T-helper 17 cell (primary cell): ENCODE measurements at places on chromosomes 6 and 20.

DNA sequence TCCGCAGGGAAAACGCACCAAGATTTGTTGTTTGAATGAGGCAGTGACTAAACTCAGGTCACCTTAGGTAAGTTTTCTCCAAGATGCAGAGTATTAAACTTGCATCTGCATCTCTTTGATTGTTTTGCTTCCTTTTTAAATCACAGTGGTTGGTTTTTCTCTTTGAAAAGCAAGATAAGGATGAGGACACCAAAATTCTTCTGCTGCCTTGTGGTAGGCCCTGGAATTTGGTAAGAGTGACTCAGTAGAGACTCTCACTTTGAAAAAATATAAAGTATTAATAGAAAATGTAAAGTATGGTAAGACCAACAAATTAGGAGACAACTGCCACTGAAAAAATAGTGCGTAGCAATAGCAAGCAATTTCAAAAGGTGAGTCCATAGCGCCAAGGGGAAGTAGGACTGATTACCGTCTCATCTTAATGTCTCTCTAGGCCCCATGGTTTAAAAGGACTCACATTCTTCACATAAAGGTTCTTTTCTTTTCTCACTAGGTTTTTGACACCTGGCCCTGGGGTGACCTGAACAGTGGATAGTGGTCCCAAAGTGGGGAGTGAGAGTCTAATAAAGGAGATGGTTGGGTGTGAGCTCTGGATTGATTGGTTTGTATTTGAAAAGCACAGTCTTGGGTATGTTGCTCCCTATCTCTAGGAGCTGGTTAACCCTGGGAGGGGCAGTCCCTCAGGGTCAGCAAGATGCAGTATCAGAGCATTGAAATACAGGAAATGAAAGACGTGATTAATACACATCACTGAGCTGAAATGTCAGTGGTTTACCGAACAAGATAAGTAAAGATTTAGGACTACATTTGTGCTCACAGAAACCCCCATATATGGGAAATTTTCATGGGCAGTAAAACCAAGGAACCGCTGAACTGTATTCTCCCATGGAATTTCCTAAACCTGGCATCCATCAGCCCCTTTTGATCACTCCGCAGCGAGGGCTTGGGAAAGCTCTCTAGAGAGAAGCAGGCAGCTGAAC is 221.2 kb downstream of the SLC24A3 start:
- H3K4me3 ChIP-seq: no peak overlapping the region
- no peaks in the 10 kb centered on the region for H3K4me1 ChIP-seq
- H3K36me3 ChIP-seq: no peaks in the 10 kb centered on the region
- no peaks in the 10 kb centered on the region for H3K27me3 ChIP-seq

DNA sequence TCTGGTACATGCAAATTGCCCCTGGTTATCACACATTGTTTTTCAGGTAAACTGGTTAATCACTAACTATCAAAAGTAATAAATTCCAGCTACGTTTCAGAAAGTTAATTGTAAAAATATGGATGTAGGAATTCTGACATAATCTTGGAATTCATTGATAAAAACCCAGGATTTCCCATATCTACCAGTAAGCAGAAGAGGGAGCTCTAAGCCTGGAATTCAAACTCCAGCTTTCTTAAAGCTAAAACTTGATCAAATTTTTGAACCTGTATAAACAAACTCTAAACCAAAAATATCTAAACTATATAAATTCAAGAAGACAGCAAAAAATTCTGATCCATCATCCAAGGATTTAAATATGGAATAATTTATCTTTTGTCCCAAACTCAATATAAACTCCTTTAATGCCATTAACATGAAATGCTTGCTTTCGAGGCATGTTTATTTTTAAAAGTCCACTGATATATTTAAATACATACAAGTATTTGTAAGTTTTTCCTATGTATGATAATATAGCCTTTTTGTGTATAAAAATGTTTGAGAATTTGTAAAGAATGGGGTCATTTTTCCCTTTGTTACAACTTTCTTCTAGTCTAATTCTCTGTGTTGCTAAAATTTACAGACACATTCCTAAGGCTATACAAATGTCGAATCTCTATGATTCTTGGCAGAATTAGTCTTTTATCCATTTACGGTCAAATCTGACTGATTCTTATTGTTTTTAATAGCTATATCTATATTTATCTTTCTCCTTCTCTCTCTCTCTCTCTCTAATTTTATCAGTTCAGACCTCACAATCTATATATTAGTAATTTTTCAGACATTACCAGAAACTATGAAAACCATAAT is 91.4 kb upstream of the RNF217 start:
- no peak overlapping the region for H3K27ac ChIP-seq
- H3K4me3 ChIP-seq: no peak overlapping the region
- peaks cover 2% of the 10 kb centered on the region for H3K4me1 ChIP-seq

DNA sequence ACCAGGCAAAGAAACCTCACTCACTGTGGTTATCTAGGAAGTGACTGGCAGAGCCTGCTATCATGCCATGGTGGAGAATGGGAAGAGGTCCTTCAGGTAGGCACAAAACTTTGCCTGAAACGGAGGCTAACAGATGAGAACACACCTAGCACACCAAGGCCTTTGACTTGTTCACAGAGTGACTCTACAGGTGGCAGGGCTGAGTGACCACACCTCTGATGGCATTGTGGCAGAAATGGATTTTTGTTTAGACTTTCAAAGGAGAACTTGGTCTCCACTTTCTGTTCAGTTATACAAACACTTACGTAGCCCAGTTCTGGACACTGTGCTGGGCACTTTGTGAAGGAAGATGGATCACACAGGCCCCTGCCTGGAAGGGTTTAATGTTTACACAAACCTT is 116.3 kb upstream of the ENPP5 start:
- H3K4me3 ChIP-seq: no peak overlapping the region
- H3K4me1 ChIP-seq: no peaks in the 10 kb centered on the region
- H3K27me3 ChIP-seq: peaks cover 57% of the 10 kb centered on the region
- H3K27ac ChIP-seq: no peak overlapping the region
- no peak for DNase-seq

- DNase-seq: no peak
- no peaks in the 10 kb centered on the region for H3K27me3 ChIP-seq
- peak overlapping the region; percentile 24 for H3K27ac ChIP-seq
- H3K36me3 ChIP-seq: peaks cover 18% of the 10 kb centered on the region
- no peak overlapping the region for H3K4me3 ChIP-seq
These were observed 15.8 kb downstream of the RNF8 start for GRCh38 chr6:37369321-37370201.

GRCh38 chr20:29497261-29497671 is 1760.2 kb upstream of the DEFB115 start:
- H3K36me3 ChIP-seq: no peaks in the 10 kb centered on the region
- H3K4me3 ChIP-seq: peak overlapping the region; percentile 28
- DNase-seq: no peak

DNA sequence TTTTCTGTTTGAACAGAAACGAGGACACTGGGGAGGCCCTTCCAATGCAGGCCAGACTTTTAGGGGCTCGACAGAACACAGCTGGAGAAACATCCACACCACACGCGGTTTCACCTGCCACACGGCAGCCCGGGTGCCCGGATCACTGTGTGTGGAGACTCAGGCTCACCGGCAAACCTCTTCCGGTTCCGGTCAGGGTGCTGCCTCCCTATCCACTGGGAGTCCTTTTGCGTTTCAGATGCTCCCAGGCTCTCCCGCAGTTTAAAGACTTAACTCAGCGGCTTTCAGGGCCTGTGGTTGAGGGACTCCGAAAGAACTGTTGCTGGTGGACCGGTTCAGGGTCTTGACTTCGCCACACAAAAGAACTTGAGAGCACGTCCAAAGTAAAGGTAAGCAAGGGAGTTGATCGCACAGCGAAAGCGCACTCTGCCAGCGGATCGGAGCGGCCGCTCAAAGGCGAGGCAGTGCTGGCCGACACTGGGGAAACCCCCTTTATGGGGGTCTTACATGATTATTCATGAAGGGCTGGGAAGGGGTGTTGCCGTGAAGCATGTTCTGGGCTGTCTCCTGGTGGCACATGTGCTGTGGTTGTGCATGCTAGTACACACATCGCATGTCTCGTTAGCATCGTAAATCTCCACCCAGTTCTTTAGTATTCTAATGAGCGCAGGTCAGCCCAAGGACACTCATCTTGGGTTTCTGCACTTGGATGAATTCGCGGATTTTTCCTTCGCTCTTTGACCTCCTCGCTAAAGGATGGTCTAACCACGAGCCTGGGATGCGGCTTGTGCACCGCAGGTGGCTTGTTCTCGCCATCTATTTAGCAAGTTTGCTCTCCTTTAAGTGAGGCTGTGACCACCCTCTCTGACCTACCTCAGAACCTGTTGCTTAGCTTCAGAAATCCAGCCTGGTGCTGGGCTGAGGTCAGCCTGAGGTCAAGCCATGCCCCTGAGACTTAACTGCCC is 180.3 kb downstream of the CDH26 start:
- H3K4me3 ChIP-seq: peak overlapping the region; percentile 84
- H3K27me3 ChIP-seq: peaks cover 15% of the 10 kb centered on the region
- no peaks in the 10 kb centered on the region for H3K36me3 ChIP-seq
- H3K4me1 ChIP-seq: peaks cover 5% of the 10 kb centered on the region

DNA sequence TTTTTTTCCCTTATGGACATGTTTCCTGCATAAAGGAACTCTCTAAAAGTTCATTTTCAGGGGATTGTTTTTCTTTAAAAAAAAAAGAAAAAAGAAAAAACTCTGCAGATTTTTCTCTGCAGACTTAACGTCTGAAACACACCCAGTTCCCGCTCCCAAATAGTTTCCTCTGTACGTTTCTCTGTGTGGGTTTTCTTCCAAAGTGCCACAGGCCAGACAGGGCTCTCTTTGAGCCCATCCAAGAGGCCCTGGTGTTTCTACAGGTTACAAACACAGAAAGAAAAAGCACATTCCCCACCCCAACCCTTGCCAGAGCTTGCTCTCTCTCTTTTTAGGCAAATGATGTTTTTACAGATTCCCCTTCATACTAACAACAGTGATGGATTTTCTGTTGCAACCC is 258.6 kb downstream of the FNDC1 start:
- no peak for DNase-seq
- H3K36me3 ChIP-seq: no peaks in the 10 kb centered on the region
- H3K4me1 ChIP-seq: peaks cover 2% of the 10 kb centered on the region

GRCh38 chr20:47785854-47786764 is 828 bp upstream of the SULF2 start:
- no peak for DNase-seq
- H3K36me3 ChIP-seq: peaks cover 6% of the 10 kb centered on the region
- peak overlapping the region; percentile 86 for H3K4me3 ChIP-seq
- peaks cover 12% of the 10 kb centered on the region for H3K4me1 ChIP-seq
- H3K27ac ChIP-seq: no peak overlapping the region

- DNase-seq: no peak
- H3K27me3 ChIP-seq: no peaks in the 10 kb centered on the region
- no peak overlapping the region for H3K4me3 ChIP-seq
- no peaks in the 10 kb centered on the region for H3K36me3 ChIP-seq
- H3K4me1 ChIP-seq: no peaks in the 10 kb centered on the region
- H3K27ac ChIP-seq: no peak overlapping the region
These were observed 78.7 kb upstream of the IFNGR1 start for GRCh38 chr6:137297887-137298286.

GRCh38 chr6:2522521-2522920 is 228.2 kb downstream of the MYLK4 start:
- H3K27ac ChIP-seq: no peak overlapping the region
- H3K4me3 ChIP-seq: no peak overlapping the region
- no peak for DNase-seq
- H3K36me3 ChIP-seq: no peaks in the 10 kb centered on the region
- H3K4me1 ChIP-seq: peaks cover 4% of the 10 kb centered on the region

DNA sequence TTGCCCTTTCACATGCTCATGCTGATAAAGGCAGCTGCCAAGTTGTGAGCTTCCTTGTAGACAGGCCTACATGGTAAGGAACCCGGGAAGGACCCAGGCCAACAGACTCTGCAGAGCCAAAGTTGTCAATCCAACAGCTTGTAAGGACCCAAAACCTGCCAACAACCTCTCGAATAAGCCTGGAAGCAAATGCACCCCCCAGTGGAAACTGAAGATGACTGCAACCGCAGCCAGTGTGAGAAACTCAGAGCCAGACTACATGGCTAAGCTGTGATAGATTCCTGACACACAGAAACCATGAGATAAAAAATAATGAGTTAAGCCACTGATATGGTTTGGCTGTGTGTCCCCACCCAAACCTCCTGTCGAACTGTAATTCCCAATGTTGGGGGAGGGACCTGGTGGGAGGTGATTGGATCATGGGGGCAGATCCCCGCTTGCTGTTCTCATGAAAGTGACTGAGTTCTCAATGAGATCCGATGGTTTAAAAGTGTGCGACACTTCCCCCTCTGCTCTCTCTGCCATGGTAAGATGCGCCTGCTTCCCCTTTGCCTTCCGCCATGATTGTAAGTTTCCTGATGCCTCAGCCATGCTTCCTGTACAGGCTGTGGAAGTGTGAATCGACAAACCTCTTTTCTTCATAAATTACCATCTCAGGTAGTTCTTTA is 18.8 kb upstream of the CLPSL2 start:
- DNase-seq: no peak
- peaks cover 2% of the 10 kb centered on the region for H3K36me3 ChIP-seq
- no peak overlapping the region for H3K27ac ChIP-seq
- peaks cover 2% of the 10 kb centered on the region for H3K4me1 ChIP-seq
- H3K4me3 ChIP-seq: no peak overlapping the region

GRCh38 chr6:117501722-117502121 is 19.2 kb downstream of the DCBLD1 start:
- H3K27ac ChIP-seq: no peak overlapping the region
- H3K27me3 ChIP-seq: peaks cover 22% of the 10 kb centered on the region
- DNase-seq: no peak
- peaks cover 2% of the 10 kb centered on the region for H3K4me1 ChIP-seq

- no peaks in the 10 kb centered on the region for H3K4me1 ChIP-seq
- no peak for DNase-seq
- no peak overlapping the region for H3K27ac ChIP-seq
- no peaks in the 10 kb centered on the region for H3K27me3 ChIP-seq
- no peak overlapping the region for H3K4me3 ChIP-seq
These were observed 1257.2 kb upstream of the EYS start for GRCh38 chr6:66964216-66964615.

DNA sequence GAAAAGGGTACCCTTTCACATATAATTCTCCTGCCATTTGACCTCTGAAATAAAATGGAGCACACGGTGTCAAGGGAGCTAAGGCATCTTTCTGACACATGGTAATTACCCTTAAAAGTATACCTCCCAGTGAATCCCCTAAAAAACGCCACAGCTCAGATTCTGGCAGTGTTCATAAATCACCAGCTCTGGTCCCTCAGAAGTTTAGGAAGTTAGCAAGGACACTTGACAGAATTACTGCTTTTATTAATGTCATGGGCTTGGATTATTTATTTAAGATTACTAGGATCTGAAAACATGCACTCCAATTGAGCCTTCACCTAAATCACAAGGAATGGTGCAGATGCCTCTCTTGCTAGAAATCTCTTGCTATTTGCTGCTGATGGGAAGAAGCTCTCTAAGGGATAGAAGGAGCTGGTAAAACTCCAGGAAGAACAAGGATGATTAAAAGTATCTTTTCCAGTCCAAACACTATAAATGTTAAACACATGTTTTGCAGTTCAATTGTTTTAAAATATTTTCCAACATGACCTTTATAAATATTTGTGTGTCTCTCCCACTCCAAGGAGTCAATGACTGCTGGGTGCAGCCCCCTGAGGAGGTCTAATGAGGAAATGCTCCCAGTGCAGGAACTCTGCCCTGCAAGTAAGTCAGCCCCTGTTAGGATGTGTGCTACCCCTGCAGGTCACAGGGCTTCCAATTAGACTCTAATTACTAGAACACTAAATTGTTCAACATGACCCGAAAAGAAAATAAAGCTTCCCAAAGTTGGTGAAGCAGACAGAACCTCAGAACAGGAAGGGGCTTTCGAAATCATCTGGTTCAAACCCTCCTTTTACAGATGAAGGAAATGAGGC is 230.3 kb downstream of the TFAP2A start:
- no peaks in the 10 kb centered on the region for H3K27me3 ChIP-seq
- H3K4me3 ChIP-seq: no peak overlapping the region
- no peak for DNase-seq
- no peaks in the 10 kb centered on the region for H3K36me3 ChIP-seq
